Activated CD8-positive, alpha-beta T cell treated with anti-CD3 and anti-CD28 coated beads for 36 hours (primary cell): ENCODE measurements at places on chromosomes 13 and 19.

GRCh38 chr19:14310055-14310454, 71.2 kb upstream of the ADGRE5 start:
- no peak for DNase-seq

DNA sequence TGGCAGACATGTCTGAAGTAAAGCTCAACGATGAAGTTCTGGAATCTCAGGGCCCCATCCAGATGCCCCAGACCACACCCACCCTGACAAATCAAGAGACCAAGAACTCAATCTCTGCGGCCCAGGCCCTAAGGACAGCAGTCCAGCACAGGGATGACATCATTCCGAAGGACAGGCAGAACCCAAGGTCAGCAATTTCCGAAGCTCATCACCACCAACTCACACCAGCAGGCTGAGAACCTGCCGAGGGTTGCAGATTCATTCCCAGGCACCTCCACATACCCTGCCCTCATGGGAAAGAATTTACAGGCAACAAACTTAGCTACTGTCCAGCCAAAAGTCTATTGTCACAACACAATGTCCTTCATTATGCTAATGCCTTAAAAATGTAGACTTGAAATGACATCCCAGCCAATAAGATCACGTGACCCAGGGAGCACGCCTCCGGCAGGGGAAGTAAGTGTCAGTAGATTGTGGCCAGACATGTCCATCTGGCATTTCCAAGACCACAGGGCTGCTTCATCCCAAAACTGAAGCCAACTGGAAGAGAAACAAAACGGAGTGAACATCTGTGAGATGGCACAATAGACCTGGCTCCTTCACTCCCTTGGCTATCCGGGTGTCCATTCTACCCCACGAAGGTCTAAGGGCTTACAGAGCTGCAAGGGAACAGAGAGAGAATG, 98.8 kb downstream of the CRYL1 start:
- DNase-seq, result no peak

GRCh38 chr19:54011507-54012211, 20.2 kb downstream of the CACNG6 start:
- no peak for DNase-seq

GRCh38 chr19:40555978-40556689, 20.5 kb upstream of the SHKBP1 start:
- DNase-seq, result no peak

GRCh38 chr13:31733066-31733465, 6.3 kb upstream of the RXFP2 start:
- no peak for DNase-seq

DNA sequence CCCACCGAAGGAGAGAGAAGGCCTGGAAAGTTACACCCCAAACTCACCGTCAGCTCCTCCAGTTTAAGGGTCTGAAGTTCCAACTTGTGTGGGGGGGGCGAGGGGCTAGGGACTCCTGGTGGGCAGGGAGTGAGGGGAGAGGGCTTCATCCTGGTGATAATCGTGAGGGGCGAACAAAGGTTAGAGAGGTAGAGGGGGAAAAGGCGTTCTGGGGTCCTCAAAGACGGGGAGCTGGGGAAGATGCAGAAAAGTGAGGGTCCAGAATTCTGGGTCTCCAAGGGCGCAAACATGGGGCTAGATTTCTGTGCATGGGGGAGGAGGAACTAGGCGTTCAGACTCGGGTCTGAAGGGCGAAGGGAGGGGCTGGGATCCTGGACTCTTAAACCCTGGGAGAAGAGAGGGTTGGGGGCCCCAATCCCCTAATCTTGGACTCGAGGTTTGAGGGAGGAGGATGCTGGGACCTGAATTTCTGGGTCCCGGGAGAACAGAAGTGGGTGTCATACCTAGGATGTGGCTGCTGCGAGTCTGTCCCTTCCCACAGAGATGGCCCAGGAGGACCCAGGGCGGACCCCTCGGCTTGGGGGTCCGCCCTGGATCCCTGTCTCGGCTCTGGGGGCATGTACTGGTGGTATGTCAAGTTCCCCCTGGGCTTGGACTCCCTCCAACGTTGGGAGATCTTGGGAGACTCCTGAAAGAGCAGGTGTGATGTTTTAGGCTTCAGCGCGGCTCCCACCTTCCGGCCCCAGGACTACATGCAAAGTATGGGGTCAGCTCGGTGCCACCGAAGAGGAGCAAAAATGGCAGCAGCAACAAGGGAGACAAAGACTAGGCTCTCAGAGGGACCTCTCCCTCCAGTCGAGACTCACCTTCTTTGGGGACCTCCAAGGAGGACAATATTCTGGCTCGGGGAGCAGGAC, 4.5 kb downstream of the MAMSTR start:
- DNase-seq, result no peak

- DNase-seq, result no peak
These were observed 186.7 kb downstream of the RFC3 start for GRCh38 chr13:34004676-34005075.

DNA sequence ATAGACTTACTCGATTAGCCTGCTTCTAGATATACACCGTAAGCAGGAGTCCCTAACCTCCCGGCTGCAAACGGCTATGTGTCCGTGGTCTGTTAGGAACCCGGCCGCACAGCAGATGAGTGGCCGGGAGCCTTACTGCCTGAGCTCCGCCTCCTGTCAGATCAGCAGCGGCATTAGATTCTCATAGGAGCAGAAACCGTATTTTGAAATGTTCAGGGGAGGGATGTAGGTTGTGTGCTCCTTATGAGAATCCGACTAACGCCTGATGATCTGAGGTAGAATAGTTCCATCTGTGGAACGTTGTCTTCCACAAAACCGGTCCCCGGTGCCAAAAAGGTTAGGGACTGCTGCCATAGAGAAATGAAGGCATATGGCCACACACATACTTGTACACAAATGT, 1491.9 kb downstream of the SLITRK5 start:
- DNase-seq, result no peak

GRCh38 chr13:103883698-103884097, 817.5 kb upstream of the SLC10A2 start:
- no peak for DNase-seq

GRCh38 chr19:28843761-28844492, 369.0 kb downstream of the UQCRFS1 start:
- no peak for DNase-seq

DNA sequence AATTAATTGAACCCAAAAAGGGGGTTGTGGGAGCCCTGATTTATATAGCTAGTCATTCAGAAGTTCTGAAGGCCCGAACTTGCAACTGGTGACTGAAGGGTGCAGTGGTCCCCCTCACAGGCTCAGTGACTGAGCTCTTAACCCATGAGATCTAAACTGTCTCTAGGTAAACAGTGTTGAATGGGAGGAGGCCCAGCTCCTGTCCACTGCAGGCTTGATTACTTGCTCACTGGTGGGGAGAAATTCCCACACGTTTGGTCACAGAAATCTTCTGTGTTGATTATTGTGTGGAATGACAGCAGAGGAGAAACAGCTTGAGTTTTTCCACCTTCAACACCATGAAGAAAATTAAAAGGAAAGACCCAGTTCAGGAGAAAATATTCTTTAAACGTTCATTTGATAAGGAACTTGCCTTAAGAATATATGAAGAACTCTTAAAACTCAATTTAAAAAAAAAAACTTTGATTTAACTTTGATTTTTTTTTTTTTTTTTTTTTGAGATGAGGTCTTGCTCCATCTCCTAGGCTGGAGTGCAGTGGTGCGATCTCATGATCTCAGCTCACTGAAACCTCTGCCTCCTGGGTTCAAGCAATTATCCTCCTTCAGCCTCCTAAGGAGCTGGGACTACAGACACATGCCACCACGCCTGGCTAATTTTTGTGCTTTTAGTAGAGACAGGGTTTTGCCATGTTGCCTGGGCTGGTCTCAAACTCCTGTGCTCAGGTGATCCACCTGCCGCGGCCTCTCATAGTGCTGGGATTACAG, 249.3 kb downstream of the UQCRFS1 start:
- DNase-seq, result no peak

DNA sequence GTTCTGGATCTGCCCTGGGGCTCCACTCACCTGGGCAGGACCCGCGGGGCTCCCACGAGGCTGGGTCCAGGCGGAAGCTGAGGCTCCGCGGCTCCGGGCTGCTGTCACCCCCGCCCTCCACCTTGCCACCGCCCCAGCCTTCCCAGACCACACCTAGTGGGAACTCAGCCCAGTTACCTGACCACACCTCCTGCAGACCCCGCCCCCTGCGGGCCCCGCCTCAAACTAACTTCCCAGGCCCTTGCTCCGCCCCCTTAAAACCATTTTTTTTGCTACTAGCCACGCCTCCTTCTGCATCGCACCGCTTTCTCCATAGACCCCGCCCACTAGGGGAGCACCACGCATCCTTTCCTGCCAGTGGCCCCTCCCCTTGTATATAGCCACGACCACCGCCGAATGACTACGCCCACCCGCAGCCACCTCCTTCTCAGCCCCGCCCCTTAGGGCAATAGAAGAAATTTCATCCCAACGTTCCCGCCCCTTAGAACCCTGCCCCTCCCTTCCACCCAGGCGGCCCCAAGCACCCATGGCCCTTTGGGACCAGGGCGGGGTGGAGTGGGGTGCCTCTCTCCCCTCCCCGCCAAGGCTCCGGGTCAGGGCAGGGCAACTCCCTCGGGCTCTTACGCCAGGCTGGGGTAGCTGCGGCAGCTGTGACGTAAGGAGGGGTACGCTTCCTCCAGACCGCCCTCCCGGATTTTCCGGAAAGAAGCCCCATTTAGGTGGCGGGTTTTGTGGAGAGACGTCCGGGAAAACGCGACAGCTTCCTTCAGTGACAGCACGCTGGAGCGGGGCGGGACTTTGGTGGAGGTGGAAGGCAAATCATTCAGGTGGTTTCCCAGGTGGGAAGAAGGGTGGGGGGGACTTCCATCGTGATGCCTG, at the start of gene SH2D3A:
TSS of gene SH2D3A (minus strand) at position 79 of the 879 bp plus-strand sequence. CDS start 3,687 bp downstream, outside the sequence.
- peak; percentile 98 for DNase-seq

DNA sequence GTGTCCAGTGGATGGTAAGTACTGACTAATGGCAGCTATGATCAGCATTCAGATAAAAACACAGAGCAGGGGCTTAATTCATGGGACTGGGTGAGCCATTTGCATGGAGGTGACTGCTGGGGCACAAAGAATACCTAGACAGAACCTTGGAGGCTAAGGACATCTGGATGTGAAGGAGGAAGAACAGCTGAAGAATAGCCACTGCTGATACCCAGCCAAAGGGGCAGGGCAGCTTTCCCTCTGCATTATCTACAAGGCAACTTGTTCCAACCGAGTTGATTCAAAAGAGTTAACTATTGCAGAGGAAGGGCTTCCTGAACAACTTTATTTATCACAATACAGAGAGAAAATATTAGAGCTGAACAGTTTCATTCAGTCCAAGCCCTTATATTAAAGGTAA, 13.1 kb upstream of the THSD1 start:
- DNase-seq, result no peak

DNA sequence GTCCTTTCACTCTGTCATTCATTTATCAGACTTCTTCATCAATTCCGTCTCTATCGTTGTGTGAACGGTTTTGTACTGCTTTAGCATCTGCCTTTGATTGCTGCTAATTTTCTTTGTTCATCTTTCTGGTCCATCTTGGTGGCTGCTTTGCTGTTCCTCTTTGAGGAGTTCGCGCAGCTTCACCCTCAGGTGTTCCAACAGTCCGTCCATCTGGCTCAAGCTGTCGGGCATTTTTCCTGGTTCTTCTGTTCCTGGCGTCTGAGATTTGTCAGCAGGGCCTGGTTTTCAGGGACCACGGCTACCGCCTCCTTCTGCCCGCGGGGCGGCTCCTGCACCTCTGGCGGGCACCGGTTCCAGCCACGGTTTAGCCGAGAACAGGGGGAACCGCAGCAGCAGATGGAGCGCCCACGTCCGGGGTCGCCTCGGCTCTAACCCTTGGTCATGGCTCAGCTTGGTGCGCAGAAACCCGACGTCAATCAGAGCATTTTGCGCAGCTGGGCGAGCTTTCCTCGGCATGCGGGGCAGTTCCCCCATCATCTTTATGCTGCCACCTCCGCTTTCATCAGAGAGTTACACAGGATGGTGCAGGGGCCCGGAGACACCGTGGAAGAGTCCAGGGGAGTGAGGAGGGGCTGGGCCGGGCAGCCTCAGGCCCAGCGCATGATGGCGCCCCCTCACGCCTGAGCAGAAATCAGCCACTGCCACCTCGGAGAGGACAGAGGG, 89.5 kb downstream of the ZNF100 start:
- peak; percentile 42 for DNase-seq

GRCh38 chr13:56015919-56016318, 1124.8 kb upstream of the PRR20A start:
- DNase-seq, result no peak
